ENCODE measurements at places on chromosomes 3 and 15. TPM values are rescaled to one million over a fixed set of nuclear protein-coding genes. Genes with fewer than 3 reads are reported as not detected.

FANCD2 gene
- 8.6 TPM for total RNA-seq

DCP1A gene
- total RNA-seq, result 19.8 TPM

- DNase-seq, result no peak
Observed at GRCh38 chr3:180320631-180321030, 281.3 kb upstream of the TTC14 start.

GXYLT2 gene
- 46.8 TPM for total RNA-seq

SLC27A2 gene
- total RNA-seq, result 6.6 TPM

BCHE gene
- 4.1 TPM for total RNA-seq

ATP13A5 gene
- total RNA-seq, result 1.1 TPM

- peak; percentile 26 for DNase-seq
Observed at GRCh38 chr15:28886431-28887338, 911 bp downstream of the APBA2 start.

GRCh38 chr15:84001655-84002054 is 233.9 kb upstream of the GOLGA6L4 start:
- DNase-seq, result no peak

GRCh38 chr15:55522742-55523450 is 14.9 kb upstream of the DNAAF4 start:
- DNase-seq, result no peak

DNA sequence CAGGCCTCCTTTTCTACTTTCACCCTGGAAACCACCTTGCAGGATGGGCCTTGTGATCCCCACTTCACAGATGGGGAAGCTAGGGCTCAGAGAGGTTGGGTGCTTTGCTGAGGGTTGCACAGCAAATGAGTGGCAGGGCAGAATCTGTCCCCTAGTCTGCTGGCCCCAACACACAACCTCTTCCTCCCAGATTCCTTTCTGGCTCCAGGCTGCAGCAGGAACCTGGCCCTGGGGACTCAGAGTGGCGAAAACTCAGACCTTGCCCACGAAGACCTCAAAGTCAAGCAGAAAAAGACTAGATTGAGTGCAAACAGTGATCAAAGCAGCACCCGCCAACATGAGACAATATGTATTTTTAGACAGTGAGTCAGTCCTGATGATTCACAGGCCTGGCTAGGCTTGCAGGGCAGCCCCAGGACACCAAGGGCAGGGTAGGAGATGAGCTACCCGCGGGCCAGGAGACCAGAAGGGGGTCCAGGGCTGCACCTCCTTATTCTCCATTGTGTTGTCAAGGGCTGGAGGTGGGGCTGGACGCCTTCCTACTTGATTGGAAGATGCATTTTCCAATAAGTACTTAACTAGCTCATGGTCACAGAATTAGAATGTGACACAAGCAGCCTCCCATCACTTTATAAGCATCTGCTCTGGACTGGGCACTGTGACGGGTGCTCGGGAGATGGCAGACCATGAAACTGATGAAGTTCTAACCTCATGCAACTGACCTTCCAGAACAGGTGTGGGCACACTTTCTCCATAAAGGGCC is 23.9 kb downstream of the GOLGA6L2 start:
- no peak for DNase-seq

- no peak for DNase-seq
Observed at GRCh38 chr3:133475245-133476010, 75.6 kb downstream of the BFSP2 start.

GRCh38 chr3:130737622-130738021 is 9.0 kb downstream of the PIK3R4 start:
- DNase-seq, result no peak

ADPRH gene
- total RNA-seq, result 10.3 TPM

DNA sequence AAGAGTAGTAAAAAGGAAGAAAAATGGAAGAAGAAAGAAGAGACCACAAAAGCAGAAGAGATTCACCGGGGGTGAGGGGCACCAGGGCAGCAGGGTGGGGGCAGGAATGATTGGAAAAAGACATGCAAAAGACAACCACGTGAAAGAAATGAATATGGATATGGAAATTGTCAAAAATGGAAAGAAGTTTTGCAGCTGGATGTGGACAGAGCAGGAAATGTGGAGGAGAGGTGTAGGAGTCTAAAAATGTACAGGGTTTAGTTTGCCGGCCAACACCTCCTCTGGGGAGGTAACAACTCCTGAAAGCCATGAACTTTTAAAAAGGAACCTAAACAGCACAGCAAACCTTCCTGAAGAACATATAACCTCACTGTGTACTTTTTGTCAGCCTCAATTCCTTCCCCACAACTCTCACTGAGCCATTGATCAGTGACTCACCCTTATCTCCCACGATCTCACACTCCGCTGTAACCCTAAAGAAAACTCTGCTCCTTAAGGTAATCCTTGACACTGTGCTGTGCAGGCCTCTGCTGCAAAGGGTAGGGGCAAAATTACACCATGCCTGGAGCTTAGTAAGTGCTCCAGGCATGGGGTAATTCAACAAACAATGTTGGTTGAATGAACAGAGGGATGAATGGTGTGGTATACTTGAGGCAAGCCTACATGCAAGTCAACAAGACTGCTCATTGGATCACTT is 100.2 kb upstream of the BOC start:
- no peak for DNase-seq

NLGN1 gene
- 22.2 TPM for total RNA-seq

COLQ gene
- 5.1 TPM for total RNA-seq

GRCh38 chr3:15629860-15630597 is 28.5 kb downstream of the BTD start:
- peak; percentile 91 for DNase-seq

SYNPR gene
- total RNA-seq, result 0.43 TPM

DNA sequence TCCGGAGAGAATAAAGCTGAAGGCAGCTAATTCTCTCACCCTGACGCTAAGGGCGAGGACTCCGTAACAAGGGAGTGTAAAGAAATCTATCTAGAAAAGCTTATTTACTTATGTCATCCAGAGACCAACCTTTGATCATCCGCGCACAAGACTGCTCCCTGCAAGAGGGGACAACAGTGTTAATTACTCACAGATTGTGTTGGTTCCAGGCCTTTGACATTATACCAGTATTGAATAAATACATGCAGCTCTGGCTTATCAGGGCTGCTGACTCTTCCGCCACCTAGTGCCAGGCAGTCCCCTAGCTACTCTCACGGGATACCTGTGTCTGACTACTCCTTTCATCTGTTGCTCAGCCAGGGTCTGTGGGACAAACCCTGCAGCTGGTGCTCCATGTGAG is 211.7 kb downstream of the DTWD1 start:
- no peak for DNase-seq

LINGO1 gene
- total RNA-seq, result 0.98 TPM

SPESP1 gene
- total RNA-seq, result 0.94 TPM

DNA sequence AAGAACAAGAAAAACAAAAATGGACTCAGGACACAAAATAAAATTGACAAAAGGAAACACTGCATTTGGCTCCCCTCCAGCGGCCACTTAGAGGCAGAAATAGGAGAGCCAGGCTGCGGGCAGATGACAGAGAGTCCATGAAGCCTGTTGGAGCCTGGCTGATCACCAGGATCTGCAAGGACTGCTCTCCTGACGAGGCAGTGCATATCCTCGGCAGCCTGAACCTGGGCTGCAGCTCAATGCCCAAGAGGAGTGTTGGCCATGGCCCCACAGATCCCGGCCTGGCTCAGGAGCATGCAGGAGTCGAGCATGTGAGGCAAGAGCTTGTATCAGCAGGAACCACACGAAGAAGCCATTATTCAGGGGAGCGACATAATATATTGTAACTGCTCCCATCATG is 199.8 kb downstream of the STT3B start:
- no peak for DNase-seq
